ENCODE measurements at places on chromosomes 3 and 15.

- no peak for DNase-seq
These were observed 20.5 kb downstream of the BOC start for GRCh38 chr3:113231827-113232253.

DNA sequence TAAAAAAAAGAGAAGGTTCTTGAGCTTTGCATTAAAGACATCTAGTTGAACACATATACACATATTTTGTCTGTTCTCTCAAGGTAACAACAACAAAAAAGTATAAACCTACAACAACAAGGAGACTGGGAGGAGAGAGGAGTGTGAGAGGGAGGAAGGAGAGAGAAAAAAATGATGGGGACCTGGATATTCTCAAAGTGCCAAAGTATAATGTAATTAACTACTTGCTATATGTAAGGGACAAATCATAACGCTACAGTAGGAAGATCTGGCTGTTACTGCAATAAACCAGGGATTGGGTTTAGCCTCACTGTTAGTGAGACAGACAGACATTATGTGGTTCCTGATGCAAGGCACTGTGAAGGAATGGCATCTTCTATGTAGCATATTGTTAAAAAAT is 14.2 kb upstream of the GABRR3 start:
- no peak for DNase-seq

- DNase-seq: no peak
These were observed 6.6 kb downstream of the TIPARP start for GRCh38 chr3:156681002-156681401.

DNA sequence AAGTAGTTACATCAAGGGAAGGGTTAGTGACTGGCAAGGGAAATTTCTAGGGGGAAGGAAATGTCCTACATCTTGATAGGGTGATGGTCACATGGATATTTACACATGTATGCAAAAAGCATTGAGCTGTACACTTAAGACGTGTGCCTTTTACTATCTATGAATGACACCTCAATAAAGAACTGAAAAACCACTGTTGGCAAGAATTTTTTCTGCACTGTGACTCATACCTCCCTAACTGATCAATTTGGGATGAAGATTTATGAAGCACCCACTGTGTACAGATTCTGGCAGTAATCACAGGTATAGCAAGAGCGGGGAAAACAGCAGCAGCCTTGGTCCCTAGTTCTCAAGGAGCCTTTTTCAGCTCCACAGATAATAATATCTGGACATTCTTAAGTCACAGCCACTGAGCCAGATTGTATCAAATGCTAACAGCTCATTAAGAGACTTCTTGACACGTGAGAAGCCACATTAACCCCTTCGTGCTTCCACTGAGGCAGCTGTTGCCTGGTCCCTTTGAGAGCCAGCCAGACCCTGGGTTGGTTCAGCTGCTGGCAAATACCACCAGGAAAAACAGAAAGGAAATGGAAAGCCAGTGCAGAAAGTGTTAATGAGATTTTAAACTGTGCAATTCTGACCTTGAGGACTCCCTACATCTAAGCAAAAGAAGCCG is 32.0 kb upstream of the GALNT15 start:
- no peak for DNase-seq

- DNase-seq: no peak
These were observed 80.7 kb downstream of the FSIP1 start for GRCh38 chr15:39701988-39702387.

GRCh38 chr3:18402239-18402799 is 22.8 kb downstream of the SATB1 start:
- no peak for DNase-seq

DNA sequence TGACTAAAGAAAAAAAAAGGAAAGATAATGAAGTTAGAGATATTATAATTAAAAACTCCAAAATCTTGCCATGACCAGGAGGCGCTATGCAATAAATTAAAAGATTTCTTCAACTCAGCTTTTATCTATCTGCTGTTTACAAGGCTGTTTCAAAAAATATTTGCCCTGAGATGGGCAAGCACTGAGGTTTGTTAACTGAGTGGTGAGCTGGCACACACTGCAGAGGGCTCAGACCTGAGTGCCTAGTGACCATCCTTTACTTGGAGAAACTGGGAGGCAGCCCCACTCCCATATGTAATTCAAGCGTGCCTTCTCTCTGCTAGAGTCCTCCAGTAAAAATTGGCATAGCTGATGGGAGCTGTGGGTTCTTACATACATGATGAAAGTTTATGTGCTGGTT is 198.7 kb upstream of the TBC1D5 start:
- DNase-seq: no peak

GRCh38 chr3:108662142-108662738 is 72.7 kb downstream of the DZIP3 start:
- DNase-seq: no peak

GRCh38 chr3:119664850-119665379 is 4.5 kb upstream of the POPDC2 start:
- no peak for DNase-seq

GRCh38 chr3:10744098-10744465 is 71.9 kb upstream of the SLC6A11 start:
- no peak for DNase-seq

- DNase-seq: no peak
These were observed 21.4 kb downstream of the ACKR2 start for GRCh38 chr3:42830437-42831320.
